Mucosa of descending colon (tissue), 3 donors: ENCODE measurements at places on chromosomes 13 and 19. TPM values are rescaled to one million over a fixed set of nuclear protein-coding genes. Genes with fewer than 3 reads are reported as not detected.
A peak's percentile ranks its signal among the peaks of the same experiment; 100 is the strongest.

- no peak for DNase-seq
Measured at GRCh38 chr13:25819856-25820530, 231.8 kb downstream of the SHISA2 start.

Gene IL11
- total RNA-seq: 0.24 TPM

Gene ZNF579
- 6.2 TPM for total RNA-seq

GRCh38 chr13:78680115-78680561 lies 21.2 kb upstream of the OBI1 start:
- no peak for DNase-seq

DNA sequence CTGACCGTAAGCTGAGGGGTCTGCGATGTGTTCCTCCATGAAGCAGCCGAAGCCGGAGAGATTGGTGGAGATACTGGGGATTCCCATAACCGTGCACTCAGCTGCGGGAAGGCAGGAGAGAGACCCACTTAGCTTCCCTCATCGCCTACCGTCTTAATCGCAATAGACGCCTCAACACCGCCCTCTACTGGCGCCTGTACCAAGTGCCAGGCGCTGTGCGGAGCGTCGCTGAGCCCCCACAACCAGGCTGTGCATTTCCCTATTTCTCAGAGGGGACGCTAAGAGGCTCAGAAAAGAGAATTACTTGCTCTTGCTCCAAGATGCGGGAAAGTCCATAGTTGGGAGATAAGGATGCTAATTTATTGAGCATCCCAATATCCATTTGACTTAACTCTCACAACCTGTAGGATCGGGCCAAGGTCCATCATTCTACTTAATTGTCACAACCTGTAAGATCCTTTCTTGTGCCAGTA lies 5.8 kb downstream of the FTL start:
- DNase-seq: peak; percentile 80

GRCh38 chr13:52992110-52992509 lies 36.5 kb upstream of the OLFM4 start:
- no peak for DNase-seq

Gene VSTM2B
- total RNA-seq: 0.32 TPM

Gene TNNT1
- 0.63 TPM for total RNA-seq

- no peak for DNase-seq
Measured at GRCh38 chr19:44575116-44575700, 38.2 kb upstream of the IGSF23 start.

DNA sequence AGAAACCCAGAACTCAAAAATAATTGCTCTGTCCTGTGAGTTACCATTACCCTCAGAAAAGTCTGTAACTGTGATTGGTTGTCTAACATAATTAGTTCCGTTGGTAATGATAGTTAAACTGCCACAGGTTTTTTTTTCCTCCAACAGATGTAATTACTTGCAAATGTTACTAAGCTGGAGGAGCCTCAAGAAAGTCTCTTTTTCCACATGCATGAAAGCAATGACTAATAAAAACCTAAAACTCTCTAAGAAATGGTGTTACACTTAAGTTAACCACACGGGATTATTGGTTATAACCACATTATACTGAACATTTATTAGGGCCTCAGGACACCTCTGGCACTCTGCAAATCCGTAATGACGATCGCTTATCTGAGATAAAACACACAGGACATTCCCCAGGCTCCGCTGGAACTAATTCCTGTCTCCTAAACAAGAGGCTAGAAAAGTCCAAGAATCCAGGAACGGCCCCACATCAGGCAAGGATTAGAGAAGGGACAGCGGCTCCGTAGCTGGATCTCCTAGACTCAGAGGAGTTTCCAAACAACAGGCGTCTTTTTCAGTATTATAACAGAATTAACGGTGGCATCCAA lies 753 bp downstream of the ZNF235 start:
- DNase-seq: no peak

GRCh38 chr13:75432811-75433244 lies 49.1 kb downstream of the TBC1D4 start:
- no peak for DNase-seq

- no peak for DNase-seq
Measured at GRCh38 chr19:19743176-19743575, 10.3 kb upstream of the ZNF14 start.

DNA sequence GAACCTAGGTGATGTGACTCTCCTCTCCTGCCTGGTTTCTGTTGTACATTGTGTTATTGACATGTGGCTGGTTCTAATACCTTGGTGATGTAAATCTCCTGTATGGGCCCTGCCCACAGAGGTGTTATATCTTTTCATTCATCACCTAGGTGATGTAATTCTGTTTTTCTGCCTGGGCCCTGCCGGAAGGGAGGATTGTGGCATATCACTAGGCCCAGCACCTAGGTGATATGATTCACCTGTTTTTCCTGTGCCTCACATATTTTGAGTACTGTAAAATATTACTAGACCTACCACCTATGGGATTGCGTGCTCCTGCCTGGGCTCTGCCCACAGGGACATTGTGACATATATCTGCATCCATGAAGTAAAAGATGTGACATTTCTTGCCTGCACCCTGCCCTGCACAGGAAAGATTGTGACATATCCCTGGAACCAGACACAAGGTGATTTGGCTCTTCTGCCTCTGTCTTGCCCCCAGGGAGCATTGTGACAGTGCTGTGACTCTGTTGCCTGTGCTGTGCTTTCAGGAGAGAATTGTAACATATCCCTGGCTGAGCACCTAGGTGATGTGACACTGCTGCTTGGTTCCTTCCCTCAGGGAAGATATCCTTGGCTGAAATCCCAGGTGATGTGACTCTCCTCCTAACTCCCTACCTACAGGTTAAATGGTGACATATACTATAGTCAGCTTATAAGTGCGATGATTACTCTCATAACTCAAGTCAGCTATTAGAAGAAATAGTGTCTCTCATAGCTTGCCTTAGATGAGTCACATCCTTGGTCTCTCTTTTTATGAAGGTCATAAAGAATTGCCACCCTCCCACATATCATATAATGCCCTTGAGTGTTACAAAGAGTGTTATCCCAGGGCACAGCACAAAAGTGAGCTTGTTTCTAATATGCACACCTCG lies 13.3 kb upstream of the ZNF681 start:
- no peak for DNase-seq

Gene ZNF296
- total RNA-seq: 5.0 TPM

- no peak for DNase-seq
Measured at GRCh38 chr13:97583907-97584497, 150.0 kb downstream of the RAP2A start.

DNA sequence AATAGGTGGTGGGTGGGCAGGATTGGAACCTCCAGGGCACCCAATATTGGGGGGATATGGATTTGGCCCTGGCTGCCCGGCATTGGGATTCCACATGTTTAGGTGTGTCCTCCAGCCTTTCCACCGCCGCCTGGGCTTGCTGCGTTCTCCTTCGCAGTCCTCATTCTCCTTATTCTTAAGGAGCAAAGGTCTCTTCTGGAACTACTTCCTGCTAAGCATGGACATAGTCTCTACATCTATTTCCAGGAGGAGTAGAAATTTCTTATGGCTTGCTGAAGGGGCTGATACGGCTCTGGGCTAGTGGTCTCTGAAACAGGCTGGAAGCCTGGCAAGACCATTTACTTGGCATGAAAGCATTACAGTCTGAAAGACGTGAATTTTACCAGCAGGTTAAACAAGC lies 9.2 kb upstream of the FCGBP start:
- peak; percentile 75 for DNase-seq

- DNase-seq: no peak
Measured at GRCh38 chr13:109371066-109371465, 415.3 kb downstream of the IRS2 start.

DNA sequence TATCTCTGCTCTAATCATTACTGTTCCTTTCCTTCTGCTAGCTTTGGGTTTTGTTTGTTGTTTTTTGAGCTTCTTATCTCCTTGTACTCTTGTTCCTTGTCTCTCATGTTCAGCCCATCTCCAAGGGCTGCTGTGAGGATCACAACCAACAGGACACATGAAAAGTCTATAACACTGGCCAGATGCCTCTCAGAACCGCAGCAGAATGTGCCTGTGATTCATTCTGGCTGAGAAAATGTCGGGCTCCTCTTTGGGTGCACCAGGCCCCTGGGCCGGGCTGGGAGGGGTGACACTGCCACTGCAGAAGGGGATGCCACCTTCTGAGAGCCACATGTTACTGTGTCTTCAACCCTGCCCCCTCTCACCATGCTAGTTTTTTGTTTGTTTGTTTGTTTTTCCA lies 48.0 kb downstream of the GGACT start:
- no peak for DNase-seq

GRCh38 chr13:109941951-109942350 lies 155.6 kb upstream of the IRS2 start:
- DNase-seq: no peak

GRCh38 chr19:56765137-56765536 lies 75.4 kb downstream of the PEG3 start:
- no peak for DNase-seq

GRCh38 chr19:20422216-20423205 lies 143.1 kb downstream of the ZNF737 start:
- DNase-seq: no peak

DNA sequence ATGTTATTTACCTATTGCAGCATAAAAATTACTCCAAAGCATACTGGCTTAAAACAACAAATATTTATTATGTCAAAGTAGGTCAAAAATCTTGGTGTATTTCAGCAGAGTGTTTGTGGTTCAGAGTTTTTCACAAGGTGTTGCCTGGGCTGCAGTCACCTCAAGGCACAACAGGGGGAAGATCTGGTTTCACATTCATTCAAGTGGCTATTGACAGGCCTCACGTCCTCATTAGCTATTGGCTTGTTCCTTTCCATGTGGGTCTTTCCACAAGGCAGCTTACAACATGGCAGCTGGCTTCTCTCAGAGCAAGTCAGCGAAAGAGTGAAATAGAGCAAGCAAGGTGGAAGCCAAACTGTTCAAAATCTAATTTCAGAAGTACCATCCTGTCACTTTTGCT lies 602.9 kb downstream of the OLFM4 start:
- no peak for DNase-seq

Gene ERVK3-1
- total RNA-seq: 30.0 TPM

DNA sequence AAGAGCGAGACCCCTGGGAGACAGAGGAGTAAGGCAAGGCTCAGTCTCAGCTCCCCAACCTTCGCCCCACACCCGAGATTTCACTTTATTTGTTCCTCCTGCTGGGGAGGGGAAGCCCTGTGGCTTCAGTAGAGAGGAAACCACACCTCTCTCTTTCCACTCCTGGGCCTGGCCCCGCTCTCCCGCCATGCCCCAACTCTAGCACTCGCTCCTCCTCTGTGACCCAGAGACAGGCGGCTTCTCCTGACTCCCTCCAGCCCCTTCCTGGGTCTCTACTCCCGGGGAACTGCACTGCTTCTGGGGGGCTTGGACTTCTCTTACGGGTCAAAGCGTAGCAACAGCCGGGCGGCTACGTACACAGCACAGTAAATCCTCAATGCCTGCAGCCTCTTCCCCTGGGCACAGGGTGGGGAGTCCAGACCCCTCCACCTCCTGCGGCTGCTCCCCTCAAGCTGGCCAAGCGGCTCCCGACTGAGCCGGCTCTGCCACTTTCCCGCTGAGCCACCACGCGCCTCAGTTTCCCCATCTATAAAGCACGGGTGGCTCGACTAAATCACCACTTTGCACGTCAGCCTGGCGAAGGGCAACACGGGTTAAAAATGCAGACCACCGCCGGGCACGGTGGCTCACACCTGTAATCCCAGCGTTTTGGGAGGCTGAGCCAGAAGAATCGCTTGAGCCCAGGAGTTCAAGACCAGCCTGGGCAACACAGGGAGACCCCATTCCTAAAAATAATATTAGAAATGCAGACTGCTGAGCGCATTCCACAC lies 1.4 kb downstream of the RNF126 start:
- peak; percentile 68 for DNase-seq

DNA sequence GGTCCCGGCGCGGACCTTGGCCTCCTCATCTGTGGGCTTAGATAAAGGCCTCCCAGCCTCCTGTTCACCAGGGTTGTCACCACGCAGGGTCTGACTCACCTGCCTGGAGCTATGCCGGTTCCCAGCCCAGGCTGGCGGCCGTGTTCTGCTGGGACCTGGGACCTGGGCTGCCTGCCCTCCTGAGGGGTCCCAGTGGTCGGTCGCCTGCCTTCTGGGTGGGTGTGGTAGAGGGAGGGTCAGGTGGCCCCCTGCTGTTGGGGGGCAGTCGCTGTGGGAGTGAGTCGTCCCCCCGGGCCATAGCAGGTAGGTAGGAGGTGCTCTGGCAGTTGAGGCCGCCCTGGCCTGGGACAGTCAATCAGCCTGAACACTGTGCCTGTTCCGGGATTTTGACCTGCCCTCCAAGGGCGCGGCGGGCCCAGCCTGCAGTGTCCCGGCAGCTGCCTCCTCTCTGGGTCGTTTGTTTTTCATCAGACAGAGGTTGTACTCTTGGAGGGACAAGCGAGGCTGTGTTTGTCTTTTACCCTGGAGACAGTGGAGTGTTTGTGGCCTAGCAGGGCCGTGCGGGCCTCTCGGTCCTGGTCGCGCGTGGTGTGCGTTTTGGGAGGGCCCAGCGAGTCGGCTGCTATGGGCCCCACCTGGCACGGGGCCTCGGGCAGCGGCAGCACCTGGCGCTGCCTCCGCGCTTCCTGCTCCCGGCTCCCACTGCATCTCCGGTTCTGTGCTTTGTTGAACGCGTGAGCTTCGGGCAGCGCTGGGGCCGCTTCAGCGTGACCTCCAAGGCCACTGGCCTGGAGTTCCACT lies 2.6 kb downstream of the ADAT3 start:
- peak; percentile 85 for DNase-seq

- DNase-seq: no peak
Measured at GRCh38 chr13:31540281-31540680, 199.0 kb upstream of the RXFP2 start.

DNA sequence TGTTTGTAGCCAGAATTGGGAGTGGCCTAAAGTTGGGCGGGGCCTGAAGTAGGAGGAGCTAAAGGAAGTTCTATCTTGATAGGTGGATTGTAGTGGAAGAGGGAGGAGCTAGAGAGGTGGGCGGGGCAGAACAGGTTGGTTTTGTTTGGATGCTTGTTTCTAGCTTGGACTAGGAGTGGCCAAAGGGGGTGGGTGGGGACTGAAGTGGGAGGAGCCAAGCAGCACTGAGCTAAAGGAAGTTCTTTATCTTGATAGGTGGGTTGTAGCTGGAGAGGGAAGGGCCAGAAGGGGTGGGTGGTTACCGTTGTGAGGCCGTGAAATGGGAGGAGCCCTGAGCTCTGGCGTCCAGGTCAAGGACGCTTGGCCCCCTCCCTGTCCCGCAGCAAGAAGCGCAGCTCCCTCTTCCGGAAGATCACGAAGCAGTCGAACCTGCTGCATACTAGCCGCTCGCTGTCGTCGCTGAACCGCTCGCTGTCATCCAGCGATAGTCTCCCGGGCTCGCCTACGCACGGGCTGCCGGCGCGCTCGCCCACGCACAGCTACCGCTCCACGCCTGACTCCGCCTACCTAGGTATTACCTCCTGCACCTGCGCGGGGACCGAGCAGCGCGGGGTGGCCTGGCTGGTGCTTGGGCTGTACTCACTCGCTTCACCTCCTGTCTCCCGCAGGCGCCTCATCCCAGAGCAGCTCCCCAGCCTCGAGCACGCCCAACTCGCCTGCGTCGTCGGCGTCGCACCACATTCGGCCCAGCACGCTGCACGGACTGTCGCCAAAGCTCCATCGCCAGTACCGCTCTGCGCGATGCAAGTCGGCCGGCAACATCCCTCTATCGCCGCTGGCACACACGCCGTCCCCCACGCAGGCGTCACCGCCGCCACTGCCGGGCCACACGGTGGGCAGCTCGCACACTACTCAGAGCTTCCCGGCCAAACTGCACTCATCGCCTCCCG lies 8.0 kb downstream of the DNASE2 start:
- peak; percentile 79 for DNase-seq
